ENCODE measurements at places on chromosomes 2 and 18. TPM values are rescaled to one million over a fixed set of nuclear protein-coding genes. Genes with fewer than 3 reads are reported as not detected.

The CAPN13 gene
- total RNA-seq = not detected

The RESP18 gene
- not detected for total RNA-seq

The C18orf54 gene
- 1.9 TPM for total RNA-seq

The EVX2 gene
- not detected for total RNA-seq

The COL4A4 gene
- total RNA-seq = 0.16 TPM

The GALNT5 gene
- 30.1 TPM for total RNA-seq

The GRP gene
- total RNA-seq = not detected

Data from bronchial smooth muscle cell (primary cell).